ENCODE measurements at places on chromosomes 7 and 10.

- no peak for DNase-seq
Observed at GRCh38 chr7:77438131-77438530, 22.0 kb upstream of the GSAP start.

GRCh38 chr7:100493476-100494264 lies 9.9 kb downstream of the NYAP1 start:
- no peak for DNase-seq

GRCh38 chr7:22248111-22248809 lies 108.7 kb downstream of the RAPGEF5 start:
- no peak for DNase-seq

GRCh38 chr10:56318816-56319215 lies 42.2 kb downstream of the ZWINT start:
- no peak for DNase-seq

- peak; percentile 33 for DNase-seq
Observed at GRCh38 chr10:68327889-68328786, 3.7 kb upstream of the HNRNPH3 start.

DNA sequence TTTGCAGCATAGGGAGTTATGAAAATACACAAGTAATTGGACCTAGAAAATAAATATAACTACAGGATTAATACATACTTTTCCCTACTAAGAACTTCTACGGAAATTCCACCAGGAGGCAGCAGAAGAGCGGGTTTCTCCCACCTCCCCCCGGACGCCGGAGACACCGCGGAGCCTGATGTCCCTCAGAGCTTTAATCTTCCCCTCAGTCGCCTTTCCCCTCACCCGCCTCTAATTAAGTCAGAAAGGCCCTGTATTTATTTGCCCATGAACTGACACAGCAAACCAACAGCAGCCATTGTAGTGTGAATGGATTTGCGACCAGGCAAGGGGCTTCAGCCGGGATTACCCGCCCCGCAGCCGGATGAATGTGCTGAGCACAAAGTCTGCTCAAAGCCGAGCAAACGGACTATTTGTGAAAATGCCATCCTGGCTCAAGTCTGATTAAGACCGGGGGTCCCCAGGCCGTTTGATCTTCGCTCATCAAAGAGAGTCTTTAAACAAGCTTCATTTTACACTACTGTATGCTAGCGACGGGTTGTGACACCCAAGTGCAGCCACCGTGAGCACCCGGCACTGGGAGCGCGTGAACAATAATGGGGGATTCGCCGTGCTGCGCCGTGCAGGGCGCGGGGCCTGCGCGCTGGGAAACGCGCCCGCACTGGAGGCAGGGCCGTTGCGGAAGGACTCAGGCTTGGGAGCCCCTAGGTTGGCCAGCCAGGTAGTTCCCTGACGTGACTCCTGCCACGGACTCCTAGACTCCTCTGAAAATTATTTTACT lies 5.6 kb upstream of the DKK1 start:
- no peak for DNase-seq

GRCh38 chr7:71735961-71736556 lies 604.1 kb downstream of the GALNT17 start:
- peak; percentile 28 for DNase-seq

GRCh38 chr7:25069900-25070443 lies 55.1 kb downstream of the CYCS start:
- peak; percentile 54 for DNase-seq

DNA sequence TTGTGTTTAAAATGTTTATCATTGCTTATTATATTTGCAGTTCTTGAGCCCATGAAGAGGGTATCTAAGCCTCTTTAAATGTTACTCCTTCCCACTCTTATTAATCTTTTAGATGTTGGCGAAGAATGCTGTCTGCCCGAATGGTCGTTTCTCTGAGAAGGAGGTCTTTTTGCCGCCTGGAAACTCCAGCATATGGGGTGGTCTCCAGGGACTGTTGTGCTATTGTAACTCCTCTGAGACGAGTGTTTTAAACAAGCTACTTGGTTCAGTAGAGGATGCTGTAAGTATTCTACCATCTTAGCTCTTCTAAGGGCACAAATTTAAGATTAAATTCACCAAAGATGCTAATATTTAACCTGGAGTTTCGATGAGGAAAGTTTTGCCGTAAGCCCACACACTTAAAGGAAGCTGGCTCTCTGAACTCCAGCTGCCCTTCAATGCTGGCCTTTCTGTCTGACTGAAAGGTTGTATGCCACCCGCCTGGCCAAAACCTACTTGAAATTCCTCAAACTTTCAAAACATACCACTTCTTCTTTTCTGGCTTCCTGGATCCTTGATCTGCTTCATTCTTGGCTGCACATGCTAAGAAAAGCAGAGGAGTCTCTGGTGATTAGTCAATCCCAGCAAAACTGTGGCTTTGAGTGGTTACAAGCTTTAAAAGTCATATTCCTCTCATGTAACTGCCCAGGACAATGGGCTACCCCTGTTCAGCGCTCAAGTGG lies 74.7 kb downstream of the ABCA13 start:
- no peak for DNase-seq

GRCh38 chr7:94056796-94057207 lies 52.6 kb upstream of the BET1 start:
- DNase-seq: peak; percentile 87

DNA sequence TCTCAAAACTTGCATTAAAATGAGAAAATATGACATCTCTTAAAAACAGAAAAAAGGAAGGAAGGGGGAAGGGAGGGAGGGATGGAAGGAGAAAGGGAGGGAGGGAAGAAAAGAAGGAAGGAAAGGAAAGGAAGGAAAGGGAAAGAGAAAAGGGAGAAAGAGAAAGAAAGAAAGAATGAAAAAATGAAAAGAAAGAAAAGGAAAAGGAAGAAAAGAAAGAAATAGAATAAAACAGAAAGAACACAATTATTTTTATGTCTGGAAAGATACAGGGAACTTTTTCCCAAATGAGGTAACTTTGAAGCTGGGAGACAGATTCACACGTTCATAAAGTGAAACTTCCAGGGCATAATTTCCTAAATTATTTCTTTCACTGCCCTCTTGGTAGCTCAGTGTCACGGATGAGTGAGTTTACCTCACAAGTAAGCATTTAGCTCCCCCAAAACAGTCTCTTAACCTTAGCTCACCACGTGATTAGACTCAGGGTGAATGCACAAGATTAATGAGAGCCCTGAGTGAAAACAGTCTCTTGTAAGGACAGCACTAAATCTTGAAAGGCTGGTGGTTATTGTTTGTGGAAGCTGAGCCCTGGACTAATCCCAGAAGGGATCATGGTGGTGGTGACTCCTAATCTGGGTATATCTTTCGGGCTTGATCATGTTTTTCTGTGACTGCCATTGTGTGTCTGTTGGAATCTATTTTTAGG lies 74.1 kb upstream of the HDAC9 start:
- DNase-seq: no peak

- DNase-seq: no peak
Observed at GRCh38 chr7:121876656-121877500, 3.9 kb downstream of the PTPRZ1 start.

DNA sequence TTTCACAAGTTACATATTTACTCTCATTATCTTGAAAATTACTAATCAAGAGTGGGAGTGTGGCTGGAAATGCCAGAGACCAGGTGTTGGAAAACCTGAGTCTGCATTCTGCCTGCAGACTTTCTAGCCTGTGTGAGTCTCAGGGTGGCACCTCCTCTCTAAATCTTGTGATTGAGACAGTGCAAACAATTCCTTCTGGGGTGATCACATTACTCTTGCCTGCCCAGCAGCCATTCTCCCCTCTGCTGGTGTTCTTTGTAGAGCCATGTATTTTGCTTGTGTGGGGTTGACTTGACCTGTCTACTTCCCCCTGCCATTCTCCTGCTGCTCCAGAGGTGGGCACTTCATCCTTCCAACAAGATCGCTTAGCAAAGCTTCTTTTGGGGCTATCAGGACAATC lies 101.1 kb downstream of the RAPGEF5 start:
- no peak for DNase-seq

- no peak for DNase-seq
Observed at GRCh38 chr7:139035586-139036353, at the start of gene ZC3HAV1L. TSS of gene ZC3HAV1L (minus strand) at chr7:139036042. CDS start at chr7:139036017, 25 bp downstream.

GRCh38 chr7:69334701-69335100 lies 263.6 kb upstream of the AUTS2 start:
- DNase-seq: no peak

DNA sequence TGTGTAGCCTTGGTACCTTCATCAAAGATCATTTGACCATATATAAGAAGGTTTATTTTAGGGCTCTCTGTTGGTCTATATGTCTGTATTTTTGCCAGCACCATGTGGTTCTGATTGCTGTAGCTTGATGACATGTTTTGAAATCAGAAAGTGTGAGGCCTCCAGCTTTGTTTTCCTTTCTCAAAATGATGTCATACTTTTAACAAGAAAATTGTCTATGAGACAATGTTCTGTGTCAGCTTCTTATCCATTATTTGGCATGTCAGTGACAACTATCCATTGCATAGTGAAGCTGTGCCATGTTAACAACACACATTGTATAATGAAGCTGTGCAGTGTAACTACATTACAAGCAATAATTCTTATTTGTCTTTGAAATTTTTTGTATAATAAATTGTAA lies 9.1 kb upstream of the PPP1R9A start:
- DNase-seq: no peak

- no peak for DNase-seq
Observed at GRCh38 chr10:96890172-96890513, 58.0 kb downstream of the LCOR start.

GRCh38 chr7:156324201-156324600 lies 316.4 kb upstream of the RNF32 start:
- no peak for DNase-seq

GRCh38 chr10:116783011-116783655 lies 40.8 kb upstream of the HSPA12A start:
- DNase-seq: no peak

DNA sequence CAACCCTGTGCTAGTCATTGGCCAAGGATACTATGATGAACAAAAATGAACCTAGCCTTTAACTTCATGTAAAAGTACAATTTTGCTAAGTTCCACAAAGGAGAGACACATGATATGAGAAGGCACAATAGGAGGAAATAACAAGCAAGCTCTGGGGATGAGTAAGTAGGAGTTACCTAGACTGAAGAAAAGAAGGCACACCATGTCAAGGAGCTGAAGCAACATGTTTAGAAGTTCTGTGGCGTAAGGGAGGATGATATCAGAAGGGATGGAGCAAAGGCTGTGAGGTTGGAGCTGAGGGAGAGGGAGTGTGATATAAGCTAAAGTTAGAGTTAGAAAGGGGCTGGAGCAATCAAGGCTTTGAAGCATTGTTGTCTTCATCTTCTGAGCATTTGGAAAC lies 25.6 kb downstream of the KIFBP start:
- no peak for DNase-seq

- DNase-seq: no peak
Observed at GRCh38 chr7:24279512-24279911, 4.5 kb upstream of the NPY start.

Measured in AG09309 (cell line).